Activated CD4-positive, alpha-beta T cell treated with anti-CD3 and anti-CD28 coated beads, Interleukin-2, amount 50 U/mL, for 4 hours (primary cell): ENCODE measurements at places on chromosomes 3 and 15.

- DNase-seq: peak; percentile 13
Observed at GRCh38 chr3:183306798-183307671, 54.0 kb downstream of the B3GNT5 start.

DNA sequence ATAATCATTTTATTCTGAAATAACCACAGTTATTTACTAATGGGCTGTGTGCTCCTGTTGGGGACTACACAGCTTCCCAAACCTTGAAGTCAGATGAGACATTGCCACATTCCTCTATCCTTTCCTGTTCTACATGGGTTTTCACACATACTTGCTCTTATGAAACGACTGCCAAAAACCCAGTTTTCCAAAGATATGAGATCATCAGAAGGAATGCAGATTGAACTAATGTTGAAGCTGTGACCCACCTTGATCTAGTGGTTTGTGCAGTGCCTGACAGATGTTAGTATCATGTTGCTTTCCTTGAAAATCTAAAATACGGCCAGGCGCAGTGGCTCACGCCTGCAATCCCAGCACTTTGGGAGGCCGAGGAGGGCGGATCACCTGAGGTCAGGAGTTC lies 144.6 kb downstream of the VGLL4 start:
- no peak for DNase-seq

- no peak for DNase-seq
Observed at GRCh38 chr3:9157651-9158362, 91.6 kb downstream of the SRGAP3 start.

DNA sequence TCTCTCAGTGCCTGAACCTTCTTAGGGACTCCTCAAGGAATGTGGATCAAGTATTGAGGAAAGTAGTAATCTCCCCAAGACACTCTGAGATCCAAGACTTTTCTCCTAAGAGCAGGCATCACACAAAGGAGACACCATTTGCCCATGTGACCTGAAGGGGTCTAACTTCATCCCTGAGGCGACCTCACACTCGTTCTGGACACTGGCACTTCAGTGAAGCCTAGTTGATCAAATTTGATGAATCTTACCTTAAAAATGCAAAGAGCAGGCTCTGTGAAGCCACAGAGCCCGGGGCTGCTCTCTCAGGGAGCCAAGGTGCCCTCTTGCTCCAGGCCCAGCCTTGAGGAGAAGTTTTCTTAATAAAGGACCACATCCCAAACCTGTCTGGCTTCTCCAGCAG lies 64.3 kb downstream of the SCN11A start:
- no peak for DNase-seq

- no peak for DNase-seq
Observed at GRCh38 chr3:83498361-83499016, 1460.3 kb upstream of the CADM2 start.

DNA sequence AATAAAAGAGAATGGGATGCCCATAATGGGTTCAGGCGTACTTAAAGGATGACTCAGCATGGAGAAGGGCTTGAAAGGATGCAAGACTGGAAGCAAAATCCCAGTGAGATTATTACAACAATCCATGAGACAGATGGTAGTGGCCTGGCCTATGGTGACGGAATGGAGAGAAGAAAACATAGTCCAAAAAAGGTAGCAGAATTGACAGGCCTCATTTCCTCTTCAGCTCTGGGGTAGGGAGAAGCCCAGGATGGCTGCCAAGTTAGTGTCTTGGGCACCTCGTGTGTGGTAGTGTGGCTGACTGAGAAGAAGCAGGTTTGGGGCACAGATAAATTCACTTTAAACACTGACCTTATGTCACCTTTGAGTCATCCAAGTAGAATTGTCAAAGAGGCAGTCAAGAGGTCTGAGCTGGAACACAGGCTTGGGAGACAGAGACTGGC lies 18.1 kb downstream of the MB21D2 start:
- no peak for DNase-seq

GRCh38 chr15:70505411-70505919 lies 257.9 kb downstream of the UACA start:
- DNase-seq: no peak

DNA sequence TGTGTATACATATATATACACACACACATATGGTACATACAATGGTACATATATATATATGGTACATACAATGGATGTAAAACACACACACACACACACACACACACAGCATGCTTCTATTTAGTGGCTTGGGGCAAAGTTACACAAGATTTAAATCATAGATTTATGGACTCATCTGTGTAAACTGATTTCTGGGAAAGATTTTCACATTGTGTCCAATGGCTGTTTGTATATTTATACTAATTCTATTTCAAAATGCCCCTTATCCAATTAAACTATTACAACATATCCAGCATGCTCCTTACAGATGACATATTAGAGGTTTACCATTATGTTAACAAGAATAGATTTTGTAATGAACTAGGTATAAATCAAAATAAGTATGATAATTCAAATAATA lies 94.9 kb downstream of the ANO10 start:
- DNase-seq: no peak

DNA sequence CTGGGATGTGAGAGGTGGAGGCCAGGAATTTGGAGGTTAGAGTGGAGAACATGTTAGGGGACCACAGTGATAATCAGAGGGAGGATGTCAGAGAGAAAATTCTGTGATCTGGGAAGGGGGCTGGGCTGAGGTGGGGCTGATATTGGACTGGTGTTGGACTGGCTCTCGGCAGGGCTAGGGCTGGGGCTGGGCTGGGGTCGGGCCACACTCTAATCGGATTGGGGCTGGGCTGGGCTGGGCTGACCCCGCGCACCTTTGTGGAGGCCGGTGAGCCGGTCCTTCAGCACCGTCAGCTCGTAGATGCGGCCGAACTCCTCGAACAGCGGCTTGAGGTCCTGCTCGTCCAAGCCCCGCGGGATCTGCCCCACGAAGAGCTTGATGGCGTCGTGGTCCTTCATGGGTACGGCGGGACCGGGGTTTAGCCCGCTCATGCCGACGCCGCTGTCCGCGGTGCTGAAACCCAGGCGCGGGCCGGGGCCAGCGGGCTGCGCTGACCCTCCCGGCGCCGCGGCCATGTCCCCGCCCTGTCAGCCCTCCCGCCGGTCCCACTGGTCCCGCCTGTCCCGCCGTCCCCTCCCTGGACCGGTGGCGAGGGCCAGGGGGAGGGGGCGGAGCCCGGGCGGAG lies 485 bp downstream of the CELF6 start:
- DNase-seq: peak; percentile 16

- DNase-seq: no peak
Observed at GRCh38 chr3:178671377-178671776, 135.1 kb downstream of the KCNMB2 start.

DNA sequence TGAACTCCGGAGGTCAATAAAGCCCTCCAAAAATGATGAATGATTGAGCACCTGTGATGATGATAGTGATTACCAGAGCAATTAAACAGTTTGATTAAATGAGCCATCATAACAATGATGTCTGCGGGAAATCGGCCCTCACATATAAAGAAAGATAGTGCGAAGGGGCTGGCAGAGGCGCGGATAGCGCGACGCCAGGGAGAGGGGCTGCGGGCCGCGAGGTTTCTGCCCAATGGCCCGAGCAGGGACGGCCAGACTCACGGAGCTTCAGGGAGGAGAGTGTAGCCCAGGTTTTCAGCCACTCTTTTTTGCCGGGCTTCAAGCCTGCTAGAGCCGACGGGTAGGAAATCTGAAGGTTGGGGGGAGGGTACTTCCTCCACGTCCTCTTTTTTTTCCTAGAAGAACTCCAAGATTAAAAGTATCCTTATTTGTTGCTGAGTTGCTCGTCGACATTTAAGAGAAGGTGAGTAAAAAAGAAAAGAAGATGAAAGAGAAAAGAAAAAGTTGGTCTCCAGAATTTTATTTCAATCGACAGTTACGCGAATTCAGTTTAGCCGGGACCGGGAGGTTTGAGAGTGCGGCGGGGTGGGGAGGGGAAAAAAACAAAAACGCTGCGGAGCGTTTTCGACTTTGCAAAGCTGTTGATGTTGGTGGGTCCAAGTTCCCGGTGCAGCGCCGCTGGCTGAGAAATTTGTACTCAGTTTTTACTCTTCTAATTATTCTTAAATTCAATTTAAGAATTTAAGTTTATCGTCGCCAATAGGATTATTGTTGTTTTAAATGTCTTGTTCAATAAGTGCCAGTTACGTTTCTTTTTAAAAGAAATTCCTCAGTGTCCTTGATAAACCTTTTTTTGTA lies 2.2 kb upstream of the MEIS2 start:
- no peak for DNase-seq

DNA sequence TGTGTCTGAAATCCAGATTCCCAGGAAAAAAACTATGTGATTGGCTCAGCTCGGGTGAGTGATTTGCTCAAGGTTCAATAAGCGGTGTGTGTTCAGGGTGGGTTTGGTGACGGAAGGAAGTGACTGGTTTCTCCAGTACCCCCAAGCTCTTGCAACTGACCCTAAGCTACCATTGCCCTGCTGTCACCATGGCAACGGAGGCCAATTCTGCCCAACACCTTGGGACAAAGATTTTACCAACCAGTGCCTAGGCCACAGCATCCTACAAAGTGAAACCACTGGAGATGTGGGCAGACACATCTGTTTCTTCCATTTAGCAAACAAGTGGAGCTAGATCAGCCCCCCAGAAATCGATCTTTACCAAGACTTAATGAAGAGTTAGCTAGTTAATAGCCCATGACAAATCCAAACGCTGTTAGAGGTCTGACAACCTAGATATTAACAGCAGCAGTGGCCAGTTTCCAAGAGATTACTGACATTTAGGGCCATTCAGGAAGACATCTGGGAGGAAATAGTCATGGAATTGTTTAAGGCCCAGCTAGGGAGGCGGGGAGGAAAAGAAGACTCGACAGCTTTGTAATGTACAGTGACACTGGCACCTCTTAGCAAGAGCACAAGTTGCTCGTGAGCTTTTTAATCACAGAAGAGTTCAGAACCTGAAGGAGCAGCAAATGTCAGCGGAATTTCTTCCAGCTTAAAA lies 195.9 kb downstream of the SLCO3A1 start:
- DNase-seq: no peak

DNA sequence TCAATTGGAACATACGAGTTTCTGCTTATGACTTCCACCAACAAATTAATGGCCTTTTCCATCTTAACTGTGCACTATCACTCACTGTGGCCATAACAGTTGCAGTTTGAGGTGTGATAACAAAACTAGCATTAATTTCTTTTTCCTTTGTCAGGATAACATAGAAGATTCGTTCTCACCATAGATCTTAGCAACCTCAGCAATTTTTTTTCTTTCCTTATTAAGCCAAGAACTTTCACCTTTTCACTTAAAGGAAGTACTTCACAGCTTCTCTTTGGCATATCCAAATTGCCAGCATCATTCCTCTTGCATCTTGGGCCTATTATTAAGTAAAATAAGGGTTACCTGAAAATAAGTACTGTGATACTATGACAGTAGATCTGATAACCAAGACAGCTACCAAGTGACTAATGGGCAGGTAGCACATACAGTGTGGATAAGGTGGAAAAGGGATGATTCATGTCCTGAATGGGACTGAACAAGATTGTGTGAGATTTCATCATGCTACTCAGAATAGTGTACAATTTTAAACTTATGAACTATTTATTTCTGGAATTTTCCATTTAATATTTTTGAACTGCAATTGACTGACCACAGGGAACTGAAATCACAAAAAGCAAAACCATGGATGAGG lies 46.6 kb downstream of the CEP70 start:
- no peak for DNase-seq

DNA sequence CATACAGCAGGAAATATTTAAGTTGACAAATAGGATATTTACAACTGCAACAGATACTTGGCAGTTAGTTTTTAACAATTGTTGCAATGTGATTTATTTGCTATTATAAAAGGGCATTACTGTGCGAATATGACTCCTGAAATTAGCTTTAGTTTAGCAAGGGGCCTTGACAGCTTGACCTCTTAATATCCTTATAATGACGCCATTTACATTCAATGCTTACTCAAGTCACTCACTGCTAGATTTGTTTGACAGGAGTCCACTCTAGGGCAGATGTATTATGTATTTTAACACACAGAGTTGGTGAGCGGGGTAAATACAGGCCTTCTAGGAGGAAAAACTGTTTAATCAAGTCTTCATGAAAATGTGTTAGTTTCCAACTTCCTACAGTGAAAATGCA lies 58.1 kb upstream of the C15orf61 start:
- no peak for DNase-seq

GRCh38 chr15:60396100-60396499 lies 1.7 kb downstream of the ANXA2 start:
- no peak for DNase-seq

GRCh38 chr15:25094519-25094918 lies 139.7 kb downstream of the SNRPN start:
- no peak for DNase-seq

DNA sequence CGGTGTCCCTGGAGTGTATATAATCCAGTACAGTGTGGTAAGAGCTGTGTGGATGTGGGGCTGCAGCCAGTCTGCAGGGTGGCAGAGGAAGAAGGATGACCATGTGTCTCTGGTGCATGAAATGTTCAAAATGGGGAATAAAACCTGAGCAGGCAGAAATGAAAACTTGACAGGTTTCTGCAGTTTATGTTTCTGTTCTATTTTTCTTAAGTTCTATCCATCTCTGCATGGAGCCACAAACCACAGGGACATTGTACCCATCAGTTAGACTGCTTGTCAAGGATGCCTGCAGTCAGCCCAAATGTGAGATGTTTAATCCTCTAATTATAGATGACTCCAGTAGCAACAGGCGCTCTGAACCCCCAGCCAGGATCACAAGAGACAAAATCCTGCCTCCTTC lies 216.7 kb downstream of the IL20RB start:
- DNase-seq: no peak

- DNase-seq: no peak
Observed at GRCh38 chr3:171122861-171123260, 96.3 kb upstream of the SLC2A2 start.

GRCh38 chr3:188272481-188273372 lies 118.8 kb downstream of the LPP start:
- DNase-seq: no peak

GRCh38 chr3:24956613-24957012 lies 462.0 kb upstream of the THRB start:
- no peak for DNase-seq

- no peak for DNase-seq
Observed at GRCh38 chr3:177713928-177714900, 516.9 kb upstream of the TBL1XR1 start.
